ENCODE measurements at places on chromosomes 4 and X.
A peak's percentile ranks its signal among the peaks of the same experiment; 100 is the strongest.

DNA sequence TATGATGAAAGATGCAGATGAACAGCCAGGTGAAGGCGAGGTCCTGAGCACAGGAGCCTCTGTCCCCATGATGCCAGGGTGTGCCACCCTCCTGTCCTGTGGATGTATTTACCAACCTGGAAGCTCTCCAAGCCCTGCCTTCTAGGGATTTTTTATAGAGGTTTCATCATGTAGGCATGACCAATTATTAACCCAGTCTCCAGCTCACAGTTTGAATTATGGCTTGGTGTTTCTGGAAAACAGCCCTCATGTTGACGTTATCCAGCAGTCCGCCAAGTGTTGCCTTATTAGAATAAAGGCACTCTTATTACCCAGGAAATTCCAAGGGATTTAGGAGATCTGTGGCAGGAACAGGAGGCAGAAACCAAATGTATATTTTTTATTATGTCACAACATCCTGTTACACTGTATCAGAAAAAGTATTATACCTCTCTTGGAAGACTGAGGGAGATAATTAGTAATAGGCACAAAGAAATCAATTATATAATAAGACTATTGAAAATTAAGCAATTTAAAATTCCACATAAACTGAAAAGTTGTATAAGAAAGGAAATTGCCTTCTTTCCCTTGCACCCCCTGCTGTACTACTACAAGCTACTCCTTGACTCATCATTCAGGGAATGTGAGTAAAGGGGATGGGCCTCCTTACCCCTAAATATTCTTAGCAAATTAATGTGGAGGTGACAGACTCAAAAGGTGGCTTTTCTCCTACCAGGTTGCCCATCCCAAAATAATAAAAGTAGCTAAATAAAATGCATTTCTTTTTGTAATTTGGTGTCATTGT lies 129.6 kb downstream of the ZNF330 start:
- DNase-seq: no peak

DNA sequence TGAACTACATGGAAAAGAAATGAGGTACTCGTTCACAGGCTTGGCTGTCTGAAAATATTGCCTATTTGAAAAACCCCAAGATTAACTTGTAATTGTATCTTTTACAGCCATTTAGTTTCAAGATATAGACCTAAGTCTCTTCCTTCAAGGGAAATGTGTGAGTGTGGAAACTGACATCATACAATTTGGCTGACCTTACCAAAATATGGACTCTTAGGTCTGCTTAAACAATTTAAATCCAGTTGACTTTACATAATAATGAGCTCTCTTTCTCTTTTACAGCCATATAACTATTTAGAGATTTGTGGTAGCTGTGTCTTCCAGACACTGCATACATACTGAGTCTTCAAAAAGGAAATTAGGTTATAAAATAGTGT lies 186.9 kb downstream of the NR3C2 start:
- no peak for DNase-seq

DNA sequence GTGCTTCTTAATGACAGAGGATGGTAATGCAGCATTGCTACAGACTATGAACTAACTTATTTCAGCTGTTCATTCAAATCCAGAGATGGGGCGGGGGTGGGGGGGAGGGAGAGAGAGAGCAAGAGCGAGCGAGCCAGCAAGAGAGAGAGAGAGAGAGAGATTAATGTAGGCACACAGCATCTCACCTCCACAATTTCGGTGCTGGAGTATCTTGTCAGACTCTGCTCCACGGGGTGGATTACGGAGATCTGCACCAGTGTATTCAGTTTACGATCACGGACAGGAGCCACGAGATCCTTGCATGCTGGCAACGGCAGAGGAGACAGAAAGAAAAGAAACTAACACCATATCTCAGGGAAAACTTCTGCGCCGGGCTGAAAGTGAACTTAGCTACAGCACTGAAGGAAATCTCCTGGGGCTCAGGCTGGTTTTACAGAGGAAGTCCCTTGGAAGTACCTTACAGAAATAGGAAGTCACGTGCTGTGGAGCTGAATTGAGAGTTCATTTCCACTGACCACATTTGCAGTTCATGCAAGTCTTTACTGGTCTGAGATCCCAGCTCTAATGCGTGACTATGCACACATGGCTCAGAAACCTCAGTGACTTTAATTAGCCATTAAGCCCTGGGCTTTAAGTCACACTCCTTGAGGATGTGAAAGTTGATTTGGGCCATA lies 440.9 kb downstream of the INPP4B start:
- DNase-seq: no peak

GRCh38 chrX:39777623-39778025 lies 320.1 kb downstream of the BCOR start:
- no peak for DNase-seq

DNA sequence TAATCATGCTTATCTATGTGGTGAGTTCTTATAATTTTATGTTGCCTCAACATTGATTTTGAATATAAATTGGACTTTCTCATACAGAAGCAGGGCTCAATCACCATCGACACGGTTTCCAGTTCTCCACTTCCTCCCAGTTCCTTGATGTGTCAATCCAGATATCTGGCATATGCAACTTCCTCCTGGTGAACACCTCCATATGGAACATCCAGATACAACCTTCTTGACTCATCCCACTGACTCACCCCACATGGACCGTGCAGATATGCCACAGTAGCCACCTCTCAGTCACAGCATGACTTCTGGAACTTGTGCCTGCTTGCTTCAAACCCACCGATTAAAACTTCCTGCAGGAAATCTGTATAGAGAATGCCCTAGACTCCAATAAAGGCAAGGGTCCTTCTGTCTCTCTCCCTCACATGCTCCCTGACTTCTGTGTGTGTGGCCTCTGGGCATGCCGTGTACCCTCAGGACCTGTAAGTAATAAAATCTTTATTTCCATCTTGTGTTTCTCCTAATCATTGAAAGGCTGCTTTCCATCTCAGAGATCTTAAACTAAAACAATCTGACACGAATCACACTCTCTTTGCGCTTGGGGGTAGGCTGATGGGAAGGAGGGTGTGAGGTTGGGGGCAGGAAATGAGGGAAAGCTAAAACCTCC lies 67.0 kb downstream of the HTRA3 start:
- DNase-seq: no peak

- DNase-seq: no peak
Measured at GRCh38 chr4:47494124-47494430, 9.0 kb downstream of the ATP10D start.

GRCh38 chr4:158253350-158253980 lies 43.2 kb downstream of the TMEM144 start:
- DNase-seq: peak; percentile 55

DNA sequence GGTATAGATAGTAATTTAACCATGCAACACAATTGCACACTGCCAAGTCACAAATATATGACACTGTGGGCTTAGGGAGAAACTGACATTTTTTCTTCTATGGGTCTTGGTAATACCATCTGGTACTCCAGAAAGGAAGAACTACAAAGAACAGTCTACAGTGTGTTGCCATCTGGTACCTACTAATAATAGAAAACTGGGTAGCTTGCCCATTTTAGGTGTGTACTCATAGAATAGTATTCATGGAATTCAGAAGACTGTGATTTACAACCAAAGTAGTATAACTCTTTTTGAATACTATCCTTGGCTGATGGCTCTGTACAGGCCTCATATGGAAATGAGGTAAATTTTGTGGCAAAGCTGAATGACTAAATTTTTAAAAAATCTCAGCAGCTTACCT lies 132.6 kb upstream of the RPS6KA6 start:
- DNase-seq: no peak

- no peak for DNase-seq
Measured at GRCh38 chrX:69178592-69178991, 13.3 kb upstream of the PJA1 start.

- DNase-seq: no peak
Measured at GRCh38 chrX:134004084-134004483, 18.7 kb upstream of the GPC3 start.

DNA sequence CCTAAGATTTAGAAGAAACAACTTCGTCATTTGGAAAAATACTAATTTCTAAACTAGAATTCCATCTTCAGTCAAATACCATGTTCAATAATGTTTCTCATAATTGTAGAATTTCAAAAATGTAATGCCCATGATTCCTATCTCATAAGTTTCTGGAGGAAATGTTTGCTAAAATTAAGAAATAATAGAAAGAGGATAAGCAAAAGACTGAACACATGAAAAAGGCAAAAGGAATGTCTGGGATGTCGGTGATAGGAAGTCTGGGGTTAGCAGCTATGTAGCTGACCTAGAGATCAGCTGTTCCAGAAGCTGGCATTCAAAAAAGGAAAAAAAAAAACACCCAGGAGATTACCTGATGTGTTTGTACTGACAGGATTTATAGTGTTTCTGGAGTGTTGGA lies 18.9 kb upstream of the PCDH10 start:
- no peak for DNase-seq

- no peak for DNase-seq
Measured at GRCh38 chrX:74085642-74086236, 218.2 kb upstream of the ZCCHC13 start.

Data from BE2C (cell line).